Stimulated activated CD8-positive, alpha-beta memory T cell treated with anti-CD3 and anti-CD28 coated beads, Interleukin-2, amount 100 ng/mL, for 1 hour (primary cell): ENCODE measurements at places on chromosomes 7 and 10.

GRCh38 chr7:131502810-131503508 lies 53.5 kb downstream of the PODXL start:
- DNase-seq = no peak

- DNase-seq = no peak
Observed at GRCh38 chr7:73830681-73831583, at the start of gene CLDN4. Gene CLDN4, plus strand, starts transcription at chr7:73830996. Its CDS starts 206 bp downstream, at chr7:73831202.

DNA sequence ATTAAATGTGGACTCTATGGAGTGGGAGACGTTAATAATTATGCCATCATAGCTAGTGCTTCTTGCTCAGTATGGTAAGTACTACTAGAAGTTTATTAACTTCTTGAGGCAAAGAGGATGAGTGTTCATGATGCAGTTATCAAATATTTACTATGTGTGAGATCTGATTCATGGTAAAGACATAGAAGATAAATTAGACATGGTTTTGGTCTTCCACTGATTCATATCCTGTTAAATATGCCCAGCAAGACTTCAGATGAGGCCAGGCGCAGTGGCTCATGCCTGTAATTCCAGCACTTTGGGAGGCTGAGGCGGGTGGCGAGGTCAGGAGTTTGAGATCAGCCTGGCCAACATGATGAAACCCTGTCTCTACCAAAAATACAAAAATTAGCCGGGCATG lies 547.1 kb upstream of the ANKRD30A start:
- no peak for DNase-seq

DNA sequence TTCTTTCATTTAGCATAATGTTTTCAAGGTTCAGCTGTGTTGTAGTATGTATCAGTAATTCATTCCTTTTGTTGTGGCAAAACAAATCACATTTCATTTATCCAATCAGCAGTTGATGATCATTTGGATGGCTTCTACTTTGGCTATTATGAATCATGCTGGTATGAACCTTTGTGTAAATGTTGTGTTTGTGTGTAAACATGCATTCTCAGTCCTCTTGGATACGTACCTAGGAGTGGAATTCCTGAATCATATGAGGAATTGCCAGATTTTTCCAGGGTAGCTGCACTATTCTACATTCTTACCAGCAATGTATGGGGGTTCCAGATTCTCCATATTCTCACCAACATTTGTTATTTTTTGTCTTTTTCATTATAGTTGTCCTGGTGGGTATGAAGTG lies 578.5 kb upstream of the MKI67 start:
- no peak for DNase-seq

- no peak for DNase-seq
Observed at GRCh38 chr10:44051584-44052385, 333.1 kb downstream of the CXCL12 start.

DNA sequence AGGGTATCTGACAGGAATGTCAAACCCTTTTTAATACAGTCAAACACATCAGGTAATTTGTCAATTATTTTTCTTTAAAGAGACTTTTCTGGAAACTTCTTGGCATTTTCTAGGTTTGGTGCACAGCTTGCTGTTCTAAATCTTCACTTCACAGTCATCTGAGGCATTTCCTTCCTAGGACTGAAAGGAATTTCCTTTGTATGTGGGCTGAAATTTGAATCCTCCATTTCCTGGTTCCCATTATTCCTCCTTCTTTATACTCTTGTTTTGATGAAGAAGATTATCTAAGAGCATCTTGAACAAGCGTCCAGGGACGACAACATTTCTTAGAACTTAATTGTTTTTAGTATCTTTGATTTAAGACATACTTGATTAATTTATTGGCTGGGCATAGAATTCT lies 24.9 kb downstream of the CALD1 start:
- no peak for DNase-seq

DNA sequence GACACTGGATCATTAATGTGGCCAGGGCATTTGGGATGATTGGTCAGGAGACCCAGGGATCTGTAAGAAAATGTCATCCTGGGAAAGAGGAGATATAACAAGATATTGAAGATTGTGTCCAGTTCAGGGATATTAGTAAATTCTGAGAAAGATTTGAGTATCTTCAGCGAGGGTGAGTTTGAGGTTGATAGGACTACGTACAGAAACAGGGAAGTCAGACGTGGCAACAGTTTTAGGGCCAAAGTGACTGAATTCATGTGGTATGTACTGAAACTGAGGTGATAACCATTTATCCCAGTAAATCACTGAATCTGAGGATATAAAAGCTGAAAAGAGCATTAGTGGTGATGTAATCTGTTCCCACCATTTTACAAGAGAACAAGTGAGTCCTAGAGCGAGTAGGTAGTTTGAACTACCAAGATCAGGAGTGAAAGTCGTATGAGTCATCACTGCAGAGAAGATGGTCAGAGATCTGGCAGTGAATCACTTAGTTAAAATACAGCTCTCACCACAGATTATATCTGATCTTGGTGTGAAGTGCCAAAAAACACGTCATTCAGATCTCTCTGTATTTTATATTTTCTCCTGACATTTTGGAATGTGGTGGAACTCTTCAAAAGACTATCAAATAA lies 220.5 kb downstream of the CDK14 start:
- no peak for DNase-seq

- no peak for DNase-seq
Observed at GRCh38 chr7:88169717-88170320, 50.0 kb downstream of the SRI start.

DNA sequence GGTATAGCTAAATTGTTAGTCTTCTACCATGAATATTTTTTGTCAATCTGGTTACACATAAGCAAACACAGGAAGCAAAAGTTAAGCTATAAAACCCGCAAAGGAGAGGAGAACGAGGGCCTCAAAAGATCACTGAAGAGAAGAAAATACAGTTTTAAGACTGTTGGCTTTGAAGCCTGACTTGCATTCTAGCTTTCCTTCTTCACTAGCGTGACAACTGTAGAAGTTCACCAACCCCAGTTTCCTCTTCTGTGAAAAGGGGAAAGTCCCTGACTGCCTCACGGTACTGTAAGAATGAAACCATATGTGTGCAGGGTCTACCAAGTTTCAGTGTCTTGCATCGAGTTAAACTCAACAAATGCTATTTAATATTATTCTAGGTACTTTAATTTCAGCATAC lies 7.5 kb upstream of the LRRN3 start:
- DNase-seq = no peak

- DNase-seq = no peak
Observed at GRCh38 chr7:27201580-27202017, 1.7 kb upstream of the HOXA13 start.

GRCh38 chr10:119216127-119216526 lies 8.8 kb downstream of the GRK5 start:
- no peak for DNase-seq

DNA sequence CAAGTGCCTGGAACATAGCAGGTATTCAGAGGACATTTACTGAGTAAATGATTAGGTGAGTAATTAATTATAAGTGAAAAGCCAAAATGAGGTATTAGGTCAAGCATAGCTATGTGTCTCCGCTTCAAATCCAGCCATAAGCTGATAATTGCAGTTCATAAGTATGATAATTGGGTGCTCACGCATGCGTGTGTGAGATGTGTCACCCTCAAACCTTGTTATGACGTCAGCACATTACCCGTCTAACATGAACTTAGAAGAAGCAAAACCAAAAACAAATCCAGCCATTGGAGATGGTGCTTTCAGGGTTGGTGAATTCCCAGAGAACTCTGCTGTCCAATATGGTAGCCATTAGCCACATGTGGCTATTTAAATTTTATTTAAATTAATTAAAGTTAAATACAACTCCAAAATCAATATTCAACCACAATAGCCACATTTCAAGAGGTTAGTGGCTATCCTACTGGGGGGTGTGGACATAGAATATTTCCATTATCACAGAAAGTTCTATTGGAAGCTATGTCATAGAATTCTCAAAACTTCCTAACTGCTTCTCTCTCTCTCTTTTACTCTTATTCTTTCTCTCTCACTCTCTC lies at the start of gene CPA5:
TSS of gene CPA5 (plus strand) at position 546 of the 596 bp plus-strand sequence. CDS start 1,670 bp downstream, outside the sequence.
- DNase-seq = no peak

GRCh38 chr7:84363741-84364140 lies 169.2 kb upstream of the SEMA3A start:
- no peak for DNase-seq

GRCh38 chr10:126902157-126902556 lies 3.1 kb upstream of the DOCK1 start:
- DNase-seq = no peak

- no peak for DNase-seq
Observed at GRCh38 chr10:85648279-85648754, 718.3 kb downstream of the GRID1 start.

- no peak for DNase-seq
Observed at GRCh38 chr7:30183749-30184369, 49.1 kb downstream of the MTURN start.

DNA sequence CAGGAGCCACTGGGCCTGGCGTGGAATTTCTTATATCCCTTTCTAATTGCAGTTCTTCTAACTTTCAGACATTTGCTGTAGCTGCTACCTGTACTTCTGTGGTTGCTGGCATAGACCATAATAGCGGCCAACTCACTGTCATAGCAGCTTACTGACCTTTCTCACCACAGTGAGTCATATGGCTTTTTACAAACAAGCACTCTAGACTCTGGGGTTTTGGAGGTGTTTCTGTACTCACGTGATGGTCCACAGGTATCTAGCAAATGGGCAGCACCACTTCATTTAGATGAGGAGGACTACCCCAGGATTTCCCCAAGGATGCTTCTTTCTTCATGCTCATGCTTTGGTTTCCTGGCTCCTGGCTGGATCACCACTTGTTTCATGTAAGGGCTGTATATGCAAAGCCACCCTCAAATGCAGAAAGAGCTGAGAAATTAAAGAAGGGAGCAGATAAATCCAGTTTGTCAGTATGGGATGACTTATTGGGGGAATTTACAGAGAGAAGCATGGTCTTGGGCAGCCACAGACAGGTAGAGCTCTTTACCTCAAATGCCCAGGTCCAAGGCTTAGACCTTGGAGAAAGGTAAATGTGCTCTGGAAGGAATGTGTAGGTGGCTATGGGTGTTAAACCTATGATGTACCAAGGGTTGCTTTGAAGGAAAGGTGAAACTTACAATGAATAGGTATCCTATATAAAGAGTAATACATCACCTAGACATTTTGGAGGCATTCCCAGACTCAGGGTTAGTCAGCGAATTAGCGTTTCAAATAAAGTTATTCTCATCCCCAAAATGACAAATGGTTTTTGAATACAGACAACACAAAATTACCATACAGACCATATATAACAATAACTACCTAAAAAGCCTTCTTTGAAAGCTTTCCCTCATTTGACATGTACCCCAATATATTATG lies 15.9 kb upstream of the SLC25A16 start:
- no peak for DNase-seq

- DNase-seq = no peak
Observed at GRCh38 chr7:9863545-9863944, 1110.1 kb upstream of the PHF14 start.

DNA sequence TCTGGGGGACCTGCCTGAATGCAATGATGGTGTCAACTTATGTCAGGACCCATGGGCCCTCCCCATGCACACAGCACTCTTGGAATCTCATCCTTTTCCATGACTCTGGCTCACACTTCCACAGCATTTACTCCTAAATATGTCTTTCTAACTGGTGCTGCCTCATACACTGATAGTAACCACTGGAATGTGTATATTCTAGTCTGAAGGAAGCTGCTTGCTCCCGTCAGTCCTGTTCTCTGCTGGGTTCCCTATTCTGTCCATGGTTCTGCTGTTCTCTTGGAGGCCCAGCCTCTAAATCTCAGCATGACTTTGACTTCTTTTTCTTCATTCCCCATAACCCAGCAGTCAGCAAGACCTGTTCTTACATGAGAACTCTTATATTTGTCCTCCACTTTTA lies 1055.1 kb downstream of the KCNMA1 start:
- no peak for DNase-seq

DNA sequence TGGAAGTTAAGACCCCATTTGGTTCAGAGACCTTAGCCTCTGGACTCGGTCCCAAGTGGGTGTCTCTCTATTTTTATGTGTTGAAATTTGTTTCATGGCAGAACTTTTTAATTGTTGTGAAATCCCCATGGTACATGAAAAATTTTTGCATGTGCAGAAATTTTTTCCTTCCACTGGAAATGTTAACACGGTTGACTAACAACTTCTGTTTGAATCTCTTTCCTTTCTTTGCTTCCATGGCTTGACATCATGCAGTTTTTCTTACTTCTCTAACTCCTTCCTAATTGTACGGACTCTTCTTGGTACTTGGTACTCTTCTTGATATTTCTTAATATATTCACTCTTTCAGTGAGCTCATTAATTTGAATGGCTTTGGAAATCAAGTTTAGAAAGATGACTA lies 18.3 kb downstream of the MDFIC start:
- no peak for DNase-seq

GRCh38 chr7:106779877-106780276 lies 85.2 kb upstream of the PIK3CG start:
- DNase-seq = no peak

DNA sequence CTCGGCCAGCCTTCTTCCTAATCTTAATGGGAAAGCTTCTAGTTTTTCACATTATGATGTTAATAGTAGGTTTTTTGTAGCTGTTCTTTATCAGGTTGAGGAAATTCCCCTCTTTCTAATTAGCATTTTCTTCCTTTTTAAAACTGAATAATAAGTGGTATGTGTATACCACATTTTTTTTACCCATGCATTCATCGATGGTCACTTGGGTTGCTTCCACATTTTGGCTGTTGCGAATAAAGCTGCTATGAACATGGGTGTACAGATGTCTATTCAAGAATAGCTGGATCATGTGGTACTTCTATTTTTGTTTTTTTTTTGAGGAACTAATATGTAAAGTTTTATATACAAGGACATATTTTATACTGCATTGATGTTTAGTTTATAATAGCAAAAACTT lies 44.3 kb downstream of the NRF1 start:
- no peak for DNase-seq
